ENCODE measurements at places on chromosomes 13 and 19. TPM values are rescaled to one million over a fixed set of nuclear protein-coding genes. Genes with fewer than 3 reads are reported as not detected.

Gene ZNF726
- 0.41 TPM for total RNA-seq

Gene C1QTNF9
- total RNA-seq = 0.12 TPM

Gene CACNG6
- not detected for total RNA-seq

Gene KIRREL2
- not detected for total RNA-seq

Gene RELB
- 3.6 TPM for total RNA-seq

Gene PBX4
- total RNA-seq = not detected

Gene GARIN5A
- 1.9 TPM for total RNA-seq

Gene TNFSF13B
- 2.4 TPM for total RNA-seq

Gene GPI
- 418 TPM for total RNA-seq

Gene THSD1
- total RNA-seq = 5.4 TPM

Gene SERPINE3
- total RNA-seq = not detected

Gene IFNL1
- total RNA-seq = not detected

DNA sequence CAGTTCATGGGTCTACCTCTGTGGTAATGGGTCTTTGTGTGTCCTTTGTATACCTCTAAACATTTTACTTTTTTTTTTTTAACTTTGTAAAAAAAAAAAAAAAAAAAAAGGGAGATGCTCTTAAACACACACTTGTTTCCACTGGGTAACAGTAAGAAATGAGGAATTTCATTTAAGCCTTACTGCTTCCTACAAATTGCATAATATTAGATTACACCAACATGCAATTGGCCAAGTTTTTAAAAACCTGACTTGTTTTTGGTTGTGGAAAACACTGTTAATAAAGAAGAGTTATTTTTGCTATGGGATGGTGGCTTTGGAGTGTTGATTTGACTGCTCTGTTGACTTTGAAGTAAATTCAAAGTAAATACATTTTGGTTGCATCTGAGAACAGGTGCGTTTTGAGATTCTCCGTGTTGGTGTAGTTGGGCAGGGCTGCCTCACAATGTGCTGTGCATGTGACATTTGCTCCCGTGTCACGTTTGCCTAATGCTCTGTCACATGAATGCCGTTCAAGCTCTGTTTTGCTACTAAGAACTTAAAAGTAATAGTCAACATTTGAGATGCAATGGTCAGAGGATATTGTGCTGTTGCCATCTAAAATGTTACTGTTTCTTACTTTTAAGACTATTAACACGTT is 202.4 kb downstream of the LMO7 start:
- DNase-seq = no peak

DNA sequence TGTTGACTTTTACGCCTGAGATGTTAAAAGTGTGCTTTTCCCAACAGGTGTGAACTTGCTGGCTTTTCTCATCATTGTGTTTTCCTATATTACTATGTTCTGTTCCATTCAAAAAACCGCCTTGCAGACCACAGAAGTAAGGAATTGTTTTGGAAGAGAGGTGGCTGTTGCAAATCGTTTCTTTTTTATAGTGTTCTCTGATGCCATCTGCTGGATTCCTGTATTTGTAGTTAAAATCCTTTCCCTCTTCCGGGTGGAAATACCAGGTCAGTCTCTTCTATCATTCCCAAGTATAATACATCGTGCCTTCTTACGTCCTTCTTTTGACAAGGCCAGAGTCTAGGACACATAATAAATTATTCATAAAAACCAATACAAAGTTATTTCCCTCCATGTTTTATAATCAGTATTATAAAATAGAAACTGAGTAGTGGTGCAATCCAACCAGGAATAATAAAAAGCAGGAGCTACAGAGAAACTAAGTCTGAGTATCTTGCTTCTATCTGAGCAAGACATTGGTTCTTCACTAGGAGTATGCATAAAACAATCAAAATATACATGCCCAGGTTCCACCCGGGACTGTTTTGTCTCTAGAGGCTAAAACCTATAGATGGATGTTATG is 57.9 kb downstream of the RXFP2 start:
- DNase-seq = no peak

DNA sequence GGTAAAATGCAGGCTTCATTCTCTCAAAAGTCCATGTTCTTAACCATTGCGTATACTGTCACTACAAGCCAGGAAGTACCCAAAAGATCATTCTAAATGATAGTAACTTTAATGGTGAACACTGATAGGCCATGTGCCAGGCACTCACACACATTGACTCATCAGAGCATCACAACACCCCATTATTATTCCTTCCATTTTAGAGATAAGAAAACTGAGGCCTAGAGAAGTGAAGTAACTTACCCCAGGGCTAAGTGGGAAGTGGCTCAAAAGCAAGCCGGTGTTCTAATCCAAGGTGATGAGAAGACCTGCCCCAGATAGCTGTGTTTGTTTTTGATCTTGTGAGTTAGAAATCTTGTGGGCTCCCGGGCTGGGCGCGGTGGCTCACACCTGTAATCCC is 1.4 kb upstream of the PHLDB3 start:
- no peak for DNase-seq

DNA sequence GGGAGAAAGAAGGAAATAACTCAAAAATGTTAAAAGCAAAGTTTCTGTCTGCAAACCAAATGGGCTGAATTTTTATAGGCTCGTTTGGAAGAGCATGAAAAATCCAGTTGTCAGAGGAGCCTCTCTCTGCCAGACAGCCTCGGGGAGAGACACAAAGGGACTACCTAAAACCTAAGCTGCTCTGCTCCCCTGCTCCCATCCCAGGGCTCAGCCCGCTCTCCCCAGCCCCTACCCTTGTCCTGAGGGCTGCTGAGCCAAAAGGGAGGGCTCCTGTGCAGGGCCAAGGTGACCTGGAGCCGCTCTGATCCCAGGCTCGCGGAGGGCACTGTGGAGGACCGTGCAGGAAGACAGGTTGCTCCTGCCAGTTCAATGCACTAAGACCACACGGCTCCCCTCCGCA is 96.7 kb upstream of the UQCRFS1 start:
- no peak for DNase-seq

DNA sequence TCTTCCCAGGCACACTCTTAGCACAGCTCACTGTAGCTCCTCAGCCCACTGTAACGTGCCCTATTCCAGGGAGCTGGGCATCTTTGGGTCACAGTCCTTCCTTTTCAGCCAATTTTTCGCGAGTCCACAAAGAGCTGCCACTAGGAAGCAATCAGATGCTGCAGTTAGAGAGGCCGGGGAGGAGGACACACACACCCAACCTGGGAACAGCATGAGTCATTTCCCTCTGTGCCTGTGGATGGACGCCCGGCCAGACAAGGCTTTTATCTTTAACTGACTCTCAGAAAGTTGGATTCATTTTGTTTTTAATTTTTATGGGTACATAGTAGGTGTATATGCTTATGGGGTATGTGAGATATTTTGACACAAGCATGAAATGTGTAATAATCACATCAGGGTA is 918.6 kb downstream of the UQCRFS1 start:
- DNase-seq = no peak

DNA sequence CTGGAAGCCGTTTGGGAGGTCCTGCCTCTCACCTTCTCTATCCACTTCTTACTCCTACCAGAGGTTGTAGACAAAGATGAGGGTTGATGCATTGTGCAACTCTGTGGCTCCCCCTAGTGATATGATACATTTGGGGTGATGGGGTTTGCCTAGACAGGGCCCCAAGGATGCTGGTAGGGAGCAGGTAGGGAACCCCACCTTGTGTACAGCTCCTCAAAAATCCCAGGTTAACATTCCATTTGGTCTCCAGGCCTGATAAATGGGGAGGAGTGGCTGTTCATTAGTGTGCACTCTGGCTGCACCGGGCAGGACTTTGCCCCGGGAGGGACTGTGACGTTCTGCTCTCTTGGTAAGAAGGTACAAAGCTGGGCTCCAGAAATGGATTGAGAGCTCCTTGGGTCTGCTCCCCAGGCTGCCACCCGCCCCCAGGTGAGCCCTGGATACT is 19.2 kb downstream of the SIGLEC8 start:
- no peak for DNase-seq

GRCh38 chr19:46073268-46073922 is 32.6 kb upstream of the IGFL4 start:
- no peak for DNase-seq

DNA sequence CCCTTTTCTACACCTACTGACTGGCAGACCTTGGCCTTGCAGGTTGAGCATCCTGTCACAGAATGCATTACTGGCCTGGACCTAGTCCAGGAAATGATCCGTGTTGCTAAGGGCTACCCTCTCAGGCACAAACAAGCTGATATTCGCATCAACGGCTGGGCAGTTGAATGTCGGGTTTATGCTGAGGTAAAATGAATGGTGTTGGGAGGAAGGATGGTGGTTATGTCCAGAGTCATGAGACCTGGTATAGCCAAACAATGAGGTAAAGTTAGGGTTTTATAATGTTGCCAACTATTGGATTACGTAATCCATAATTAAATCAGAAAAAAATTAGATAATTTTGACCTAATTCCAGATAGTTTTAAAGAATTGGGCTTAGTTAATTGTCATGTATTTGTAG is 212.5 kb downstream of the PCCA start:
- no peak for DNase-seq

DNA sequence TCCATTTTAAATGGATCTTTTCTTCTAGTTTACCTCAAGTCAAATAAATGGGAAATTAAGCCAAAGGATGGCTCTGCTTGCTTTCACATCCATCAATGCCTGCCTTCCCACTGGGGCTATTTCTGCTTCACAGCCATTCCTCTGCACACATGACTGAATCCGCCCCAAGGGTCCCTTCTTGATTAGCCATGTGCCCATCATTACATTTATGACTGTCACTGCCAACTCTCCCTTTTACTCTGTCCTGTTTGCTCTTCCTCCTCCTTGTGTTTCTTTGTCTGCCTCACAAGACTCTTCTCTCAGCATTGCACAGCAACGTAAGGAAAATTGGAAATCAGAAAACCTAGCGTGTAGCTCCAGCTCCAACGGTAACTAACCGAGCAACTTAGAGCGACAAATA is 410.2 kb downstream of the TBC1D4 start:
- no peak for DNase-seq

- no peak for DNase-seq
These were observed 53.6 kb downstream of the GATAD2A start for GRCh38 chr19:19459073-19459472.

GRCh38 chr13:31242916-31243315 is 43.1 kb downstream of the B3GLCT start:
- DNase-seq = no peak

Measured in right cardiac atrium (tissue), 5 donors.